ENCODE measurements at places on chromosomes 13 and 19. TPM values are rescaled to one million over a fixed set of nuclear protein-coding genes. Genes with fewer than 3 reads are reported as not detected.

The ZNF723 gene
- total RNA-seq: not detected

- DNase-seq: no peak
These were observed 79.9 kb downstream of the ZNF431 start for GRCh38 chr19:21221693-21222092.

DNA sequence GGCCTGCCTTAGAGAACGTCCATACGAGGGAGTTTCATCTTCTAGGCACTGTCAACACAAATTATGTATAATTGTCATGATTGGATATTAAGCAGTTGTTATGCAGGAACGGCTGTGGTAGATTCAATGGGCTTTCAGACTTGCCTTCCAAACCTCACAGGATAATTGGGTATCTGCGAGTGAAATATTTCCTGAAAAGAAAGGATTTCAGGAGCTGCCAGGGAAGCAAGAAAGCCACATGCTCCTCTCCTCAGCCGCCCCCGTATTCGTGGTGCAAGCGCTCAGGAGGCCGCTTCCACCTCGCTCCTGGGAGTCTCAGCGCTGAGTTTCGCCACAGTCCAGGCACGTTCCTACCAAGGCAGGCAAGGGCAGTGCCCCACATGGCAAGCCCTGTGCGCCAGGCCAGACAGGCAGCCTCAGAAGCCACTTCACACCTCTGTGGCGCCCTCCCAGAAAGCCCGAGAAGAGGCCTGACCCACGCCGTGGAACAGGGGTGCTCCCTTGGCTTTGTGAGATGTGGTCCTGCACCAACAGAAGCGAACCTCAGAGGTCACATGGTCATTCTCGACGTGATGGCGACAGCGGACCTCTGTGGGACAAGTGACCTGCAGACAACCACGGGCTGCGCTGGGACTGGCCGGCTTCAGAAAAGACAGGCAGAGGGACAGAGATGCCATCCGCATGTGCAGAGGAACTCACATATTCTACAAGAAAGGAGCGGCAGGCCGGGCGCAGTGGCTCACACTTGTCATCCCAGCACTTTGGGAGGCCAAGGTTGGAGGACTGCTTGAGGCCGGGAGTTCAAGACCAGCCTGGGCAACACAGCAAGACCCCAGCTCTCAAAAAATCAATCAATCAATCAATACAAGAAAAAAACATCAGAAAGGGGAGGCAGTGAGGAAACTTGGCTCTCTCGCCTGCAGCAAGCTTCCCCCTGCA, 41.4 kb downstream of the CEBPG start:
- DNase-seq: no peak

The RELB gene
- 16.8 TPM for total RNA-seq

- DNase-seq: no peak
These were observed 713 bp upstream of the UPK1A start for GRCh38 chr19:35665604-35666003.

DNA sequence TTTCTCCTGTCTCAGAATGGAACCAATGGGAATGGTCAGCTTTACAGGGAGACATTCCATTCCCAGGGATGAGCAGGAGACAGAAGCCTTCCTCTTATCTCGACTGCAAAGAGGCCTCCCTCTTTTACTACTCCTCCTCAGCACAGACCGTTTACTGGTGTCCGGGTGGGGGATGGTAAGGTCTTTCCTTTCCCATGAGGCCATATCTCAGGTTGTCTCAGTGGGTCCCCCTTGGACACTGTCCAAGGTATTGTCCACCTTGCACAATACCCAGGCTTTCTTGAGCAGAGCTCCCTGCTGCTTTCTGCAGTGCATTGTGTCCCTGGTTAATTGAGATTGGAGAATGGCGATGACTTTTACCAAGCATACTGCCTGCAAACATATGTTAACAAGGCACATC, 7.5 kb upstream of the ZNF808 start:
- DNase-seq: no peak

The MAST1 gene
- 0.17 TPM for total RNA-seq

The KLK3 gene
- total RNA-seq: not detected

GRCh38 chr19:43759515-43759914, 4.8 kb upstream of the SMG9 start:
- peak; percentile 56 for DNase-seq

GRCh38 chr13:30371649-30372265, 50.5 kb upstream of the UBE2L5 start:
- DNase-seq: peak; percentile 35

- DNase-seq: peak; percentile 76
These were observed at the start of gene SLC25A23 for GRCh38 chr19:6459262-6460098. Gene SLC25A23 (minus strand): TSS chr19:6459792. CDS start chr19:6459628, 164 bp downstream.

The HMGB1 gene
- total RNA-seq: 250 TPM

DNA sequence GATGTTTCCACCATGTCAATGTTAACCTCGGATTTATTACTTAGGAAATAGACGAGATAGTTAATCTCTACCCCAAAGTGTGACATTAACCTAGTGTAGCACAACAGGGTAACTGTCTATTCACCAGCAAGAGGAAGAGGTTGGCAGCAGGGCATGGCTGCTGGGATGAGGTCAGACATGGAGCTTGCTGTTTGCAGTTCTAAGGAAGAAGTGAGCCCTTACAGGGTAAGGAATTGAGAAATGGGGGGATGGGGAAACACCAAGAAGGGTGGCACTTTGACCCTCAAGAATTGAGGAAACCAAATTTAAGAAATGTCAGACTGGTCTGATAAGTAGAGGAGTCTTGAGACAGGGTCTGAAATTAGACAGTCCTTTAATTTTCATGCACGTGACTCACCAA, 62.4 kb downstream of the MBD3L2B start:
- no peak for DNase-seq

GRCh38 chr19:31346184-31347059, 2.8 kb downstream of the TSHZ3 start:
- DNase-seq: no peak

- DNase-seq: no peak
These were observed 280.0 kb downstream of the SHISA2 start for GRCh38 chr13:25771641-25772478.

The KIR2DL3 gene
- total RNA-seq: not detected

DNA sequence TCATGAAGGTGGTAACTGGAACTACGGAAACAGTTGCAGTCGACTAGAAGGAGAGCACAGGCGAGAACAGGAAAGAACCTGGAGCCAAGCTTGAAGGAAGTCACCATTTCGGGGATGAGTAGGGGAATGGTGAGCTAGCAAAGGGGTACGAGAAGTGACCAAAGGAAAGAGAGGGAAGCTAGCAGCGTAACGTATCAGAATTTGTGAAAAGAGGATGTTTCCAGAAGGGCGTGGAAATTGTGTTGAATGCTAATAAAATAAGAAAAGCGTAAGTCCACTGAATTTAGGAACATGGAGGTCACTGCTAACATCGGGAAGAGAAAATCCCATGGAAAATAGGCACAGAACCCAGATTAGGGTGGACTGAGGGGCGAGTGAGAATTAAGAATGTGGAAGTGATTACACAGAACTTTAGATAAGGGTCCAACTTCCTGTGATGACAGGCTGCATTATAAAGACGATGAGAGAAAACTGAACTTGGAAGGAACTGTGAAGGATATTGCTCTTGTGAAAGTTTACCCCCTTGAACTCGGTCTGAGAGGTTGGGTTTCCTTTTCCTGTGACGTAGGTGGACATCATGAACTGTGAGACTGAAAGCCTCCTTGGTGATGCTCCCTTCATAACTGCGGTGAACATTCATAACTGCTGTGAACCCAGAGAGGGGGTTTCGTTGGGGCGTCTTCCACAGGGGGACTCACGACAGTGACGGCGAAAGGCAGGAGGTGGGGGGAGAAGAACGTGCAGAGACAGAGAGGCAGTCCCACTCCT, 2.0 kb upstream of the FFAR2 start:
- no peak for DNase-seq

- peak; percentile 20 for DNase-seq
These were observed 32.2 kb downstream of the ZNF136 start for GRCh38 chr19:12194827-12195731.

GRCh38 chr13:49443357-49443703, 534 bp downstream of the CAB39L start:
- peak; percentile 46 for DNase-seq

DNA sequence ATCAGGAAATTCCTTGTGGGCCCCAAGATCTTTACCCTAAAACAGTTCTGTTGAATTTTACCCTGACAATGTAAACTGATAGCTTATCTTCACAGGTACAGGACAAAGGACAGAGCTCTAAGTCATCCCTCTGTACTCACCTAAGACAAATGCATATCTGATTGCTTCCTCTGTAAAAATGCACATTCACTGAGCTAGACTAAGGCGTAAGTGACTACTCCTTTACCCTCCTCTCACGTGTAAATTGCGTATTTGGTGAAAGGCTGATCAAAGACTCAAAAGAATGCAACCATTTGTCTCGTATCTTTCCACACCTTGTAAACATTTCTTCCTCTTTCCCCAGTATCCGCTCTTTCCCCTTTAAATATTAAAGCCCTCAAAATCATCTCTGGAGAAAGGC, 80.6 kb upstream of the LRCH1 start:
- no peak for DNase-seq

DNA sequence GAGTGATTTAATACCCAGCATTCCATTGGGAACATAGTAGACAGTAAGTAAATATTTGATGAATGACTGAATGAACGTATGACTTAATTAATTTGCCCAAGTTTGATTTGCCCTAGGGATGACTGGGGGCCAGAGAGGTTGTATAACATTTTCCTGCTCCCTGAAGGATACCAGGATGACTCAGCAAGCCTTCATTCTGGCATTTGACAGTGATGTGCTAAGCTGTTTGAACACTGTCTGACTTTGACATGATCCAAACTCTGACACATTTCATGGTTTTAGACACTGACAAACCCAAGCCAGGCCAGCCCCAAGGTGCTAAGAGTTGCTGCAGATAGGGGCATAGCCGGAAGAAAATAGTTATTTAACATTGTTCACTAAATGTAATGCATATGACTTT, 53.4 kb upstream of the KLF12 start:
- DNase-seq: peak; percentile 43

The ZNF682 gene
- total RNA-seq: 5.4 TPM

The NCR1 gene
- not detected for total RNA-seq

The OR7A5 gene
- total RNA-seq: not detected

Measured in dermis blood vessel endothelial cell (primary cell).